ENCODE measurements at places on chromosomes 1 and 21.

DNA sequence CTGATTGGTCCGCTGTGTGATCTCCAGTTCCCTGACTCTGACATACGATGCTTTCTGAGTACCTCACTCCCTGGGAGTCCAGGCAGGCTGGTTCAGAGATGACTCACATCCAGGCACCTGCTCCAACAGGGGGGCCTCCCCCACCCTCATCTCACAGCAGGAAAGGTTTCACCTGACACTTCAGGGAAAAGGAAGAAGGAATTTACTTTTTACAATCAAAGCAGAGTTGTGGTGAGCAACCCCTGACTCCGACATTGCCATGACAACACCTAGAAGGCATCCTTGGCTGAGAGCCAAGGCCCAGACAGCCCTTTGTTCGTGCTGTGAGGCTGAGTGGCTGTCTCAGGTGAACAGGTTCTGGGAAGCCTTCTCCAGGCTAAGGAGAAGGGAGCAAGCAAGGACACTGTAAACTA is 164.6 kb upstream of the GJB5 start:
- DNase-seq, result no peak

- DNase-seq, result no peak
Observed at GRCh38 chr21:45736042-45736689, 92.6 kb downstream of the PCBP3 start.

DNA sequence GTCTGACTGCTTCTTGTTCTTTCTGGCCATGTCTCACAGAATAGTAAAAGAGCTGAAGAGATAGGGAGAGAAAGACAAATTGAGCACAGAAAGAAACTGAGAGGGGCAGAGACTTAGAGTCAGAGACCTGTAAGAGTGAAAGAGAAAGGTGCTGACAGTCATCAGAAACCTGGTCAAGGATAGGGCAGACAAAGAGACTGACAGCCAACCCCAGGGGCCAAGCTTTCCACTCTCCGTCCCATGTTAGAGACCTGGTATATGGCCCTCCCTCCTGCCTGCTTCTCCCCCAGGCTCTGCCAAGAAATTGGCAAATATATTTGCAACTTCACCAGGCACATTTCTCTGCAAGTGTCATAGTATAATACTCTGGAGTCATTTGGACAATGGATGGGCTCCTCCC is 64.6 kb downstream of the RHBG start:
- DNase-seq, result no peak

- DNase-seq, result no peak
Observed at GRCh38 chr1:199313444-199313843, 674.6 kb downstream of the PTPRC start.

DNA sequence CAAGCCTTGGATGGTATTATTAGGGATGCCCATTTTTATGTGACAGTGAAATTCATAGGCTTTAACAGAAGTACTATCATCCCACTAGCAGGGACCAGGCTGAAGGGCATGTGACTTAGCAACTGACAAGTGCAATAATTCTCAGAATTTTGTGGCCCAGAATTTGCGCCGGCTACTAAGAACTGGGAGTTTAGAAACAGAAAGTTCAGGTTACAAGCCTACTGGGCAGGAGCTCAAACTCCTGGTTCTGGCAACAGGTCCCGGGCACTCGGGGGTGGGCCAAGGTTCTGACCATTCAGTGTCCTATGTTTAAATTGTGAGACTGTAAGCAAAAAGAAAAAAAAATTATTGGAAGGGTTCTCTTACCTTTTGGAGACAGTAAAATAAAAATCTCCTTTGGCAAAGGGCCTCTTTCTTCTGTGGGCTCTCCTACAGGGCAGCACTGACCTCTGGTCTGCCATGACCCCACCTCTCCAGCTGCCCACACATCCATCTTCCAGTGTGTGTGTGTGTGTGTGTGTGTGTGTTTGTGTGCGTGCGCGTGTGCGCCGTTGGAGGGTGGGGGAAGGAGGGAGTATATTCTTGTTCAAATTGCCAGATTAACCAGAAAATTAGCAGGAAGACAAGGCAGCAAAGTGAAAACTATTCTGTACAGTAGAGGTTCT is 26.1 kb downstream of the IRF2BP2 start:
- no peak for DNase-seq

GRCh38 chr1:226684026-226684425 is 55.1 kb downstream of the ITPKB start:
- no peak for DNase-seq

DNA sequence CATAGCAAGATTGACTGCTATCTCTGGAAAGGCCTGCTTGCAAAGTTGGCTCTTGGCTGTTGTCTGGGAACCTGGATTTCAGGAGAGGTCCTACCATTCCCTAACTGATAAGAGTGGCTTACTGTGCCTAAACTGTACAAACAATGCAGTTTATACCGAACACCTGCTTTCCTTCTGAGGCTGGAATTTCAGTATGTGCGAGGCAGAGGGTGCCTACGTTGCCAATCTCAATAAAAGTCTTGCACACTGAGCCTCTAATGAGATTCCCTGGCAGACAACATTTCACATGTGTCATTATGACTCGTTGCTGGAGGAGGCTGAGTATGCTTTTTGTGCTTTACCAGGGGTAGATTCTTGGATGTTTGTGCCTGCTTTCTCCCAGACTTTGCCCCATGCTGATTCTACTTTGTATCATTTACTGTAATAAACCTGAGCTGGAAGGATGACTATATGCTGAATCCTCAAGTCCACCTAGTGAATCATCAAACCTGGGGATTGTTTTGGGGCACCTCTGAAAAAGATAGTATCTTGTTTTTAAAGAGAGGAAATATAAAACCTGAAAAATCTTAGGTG is 58.9 kb upstream of the GNG4 start:
- DNase-seq, result no peak

- DNase-seq, result no peak
Observed at GRCh38 chr1:11728126-11728806, 7.7 kb upstream of the AGTRAP start.

GRCh38 chr1:153832293-153832692 is 57.1 kb downstream of the SLC27A3 start:
- DNase-seq, result no peak

DNA sequence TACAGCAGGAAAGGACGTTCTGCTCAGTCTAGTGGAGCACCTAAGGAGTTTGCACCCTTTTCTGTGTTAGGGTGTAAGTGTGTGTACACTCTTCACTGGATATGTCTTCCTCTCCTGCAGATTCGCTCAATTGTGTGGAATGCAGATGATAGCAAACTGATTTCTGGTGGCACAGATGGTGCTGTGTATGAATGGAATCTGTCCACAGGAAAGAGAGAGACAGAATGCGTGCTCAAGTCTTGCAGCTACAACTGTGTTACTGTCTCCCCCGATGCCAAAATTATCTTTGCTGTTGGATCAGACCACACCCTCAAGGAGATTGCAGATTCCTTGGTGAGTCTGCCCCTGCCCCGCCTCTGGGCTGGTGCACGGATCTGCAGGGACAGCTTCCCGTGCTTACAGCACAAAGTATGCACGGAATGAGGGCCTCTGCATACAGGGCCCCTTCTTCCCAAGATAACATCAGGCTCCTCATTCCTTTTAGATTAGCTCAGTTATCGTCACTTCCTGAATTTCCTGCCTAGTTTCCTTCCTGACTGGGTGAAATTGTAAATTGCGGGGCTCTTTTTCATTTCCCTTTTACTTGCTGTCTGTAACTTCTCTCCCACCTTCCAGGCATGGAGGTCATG is 34.6 kb downstream of the CFAP57 start:
- no peak for DNase-seq

- no peak for DNase-seq
Observed at GRCh38 chr1:27634177-27634984, 604 bp downstream of the FGR start.

DNA sequence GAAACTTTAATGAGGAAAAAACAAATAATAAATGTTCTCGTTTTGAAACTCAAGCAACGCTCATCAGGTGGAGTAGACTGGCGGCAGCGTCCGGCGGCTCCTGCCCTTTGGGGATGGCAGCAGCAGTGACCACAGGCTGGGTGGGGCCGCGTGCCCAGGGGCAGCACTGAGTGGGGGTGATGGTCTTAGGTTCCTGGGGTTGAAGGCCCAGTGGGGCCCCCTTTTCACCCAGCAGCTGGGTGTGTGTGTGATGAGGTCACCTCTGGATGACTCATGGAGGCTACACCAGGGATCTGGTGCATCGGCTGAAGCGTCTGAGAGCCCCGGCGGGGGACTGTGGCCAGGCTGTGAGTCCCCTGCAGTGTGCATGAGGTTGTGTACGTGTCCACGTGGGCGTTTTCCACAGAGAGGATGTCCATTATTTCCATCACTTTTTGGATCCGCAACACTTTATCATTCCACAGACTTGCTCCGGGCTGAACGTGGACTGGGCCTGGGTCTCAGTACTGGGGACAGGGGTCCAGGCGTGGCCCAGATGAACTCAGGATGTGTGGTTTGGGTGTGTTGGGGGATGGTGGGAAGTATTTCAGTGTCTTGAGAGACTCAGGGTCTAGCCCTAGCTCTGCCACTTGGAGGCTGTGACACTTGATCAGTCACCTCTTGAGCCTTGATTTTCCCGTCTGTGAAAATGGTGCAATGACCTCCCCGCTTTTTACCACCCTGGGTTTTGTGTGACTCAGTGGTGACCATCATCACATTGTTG is 25.6 kb downstream of the LDLRAP1 start:
- DNase-seq, result no peak

DNA sequence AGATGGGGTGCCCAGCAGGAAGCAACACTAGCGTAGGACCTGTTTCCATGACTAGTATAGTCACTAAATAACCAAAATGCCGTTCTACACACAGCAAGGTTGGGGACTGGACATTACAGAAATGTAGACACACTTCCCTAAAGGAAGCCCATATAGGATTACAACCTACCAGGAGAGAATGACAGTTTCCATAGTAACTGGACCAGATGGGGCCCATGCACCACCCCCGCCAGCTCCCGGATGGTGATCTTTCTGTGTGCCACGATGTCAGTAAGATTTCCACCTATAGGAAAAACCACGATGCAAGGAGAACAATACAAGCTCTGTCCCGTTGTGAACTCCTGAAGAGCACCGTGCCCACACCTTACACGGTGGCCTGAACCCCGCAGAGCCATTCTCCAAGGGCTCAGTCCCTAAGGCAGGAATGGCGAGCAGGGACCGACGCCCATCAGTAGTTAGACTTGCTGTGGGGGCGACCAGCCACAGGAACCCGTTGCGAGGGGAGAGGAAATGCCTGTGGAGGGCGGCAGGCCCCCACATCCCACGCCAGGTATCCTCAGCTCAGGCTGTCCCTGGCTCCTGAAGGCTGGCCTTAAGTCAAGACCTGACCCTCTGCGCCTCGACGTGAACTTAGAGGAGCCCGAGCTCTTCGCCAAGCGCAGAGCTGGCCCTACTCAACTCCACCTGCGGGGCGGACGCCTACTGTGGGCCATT is 13.6 kb upstream of the CEP85 start:
- no peak for DNase-seq

GRCh38 chr1:152111515-152111968 is 3.7 kb downstream of the TCHH start:
- DNase-seq, result no peak

DNA sequence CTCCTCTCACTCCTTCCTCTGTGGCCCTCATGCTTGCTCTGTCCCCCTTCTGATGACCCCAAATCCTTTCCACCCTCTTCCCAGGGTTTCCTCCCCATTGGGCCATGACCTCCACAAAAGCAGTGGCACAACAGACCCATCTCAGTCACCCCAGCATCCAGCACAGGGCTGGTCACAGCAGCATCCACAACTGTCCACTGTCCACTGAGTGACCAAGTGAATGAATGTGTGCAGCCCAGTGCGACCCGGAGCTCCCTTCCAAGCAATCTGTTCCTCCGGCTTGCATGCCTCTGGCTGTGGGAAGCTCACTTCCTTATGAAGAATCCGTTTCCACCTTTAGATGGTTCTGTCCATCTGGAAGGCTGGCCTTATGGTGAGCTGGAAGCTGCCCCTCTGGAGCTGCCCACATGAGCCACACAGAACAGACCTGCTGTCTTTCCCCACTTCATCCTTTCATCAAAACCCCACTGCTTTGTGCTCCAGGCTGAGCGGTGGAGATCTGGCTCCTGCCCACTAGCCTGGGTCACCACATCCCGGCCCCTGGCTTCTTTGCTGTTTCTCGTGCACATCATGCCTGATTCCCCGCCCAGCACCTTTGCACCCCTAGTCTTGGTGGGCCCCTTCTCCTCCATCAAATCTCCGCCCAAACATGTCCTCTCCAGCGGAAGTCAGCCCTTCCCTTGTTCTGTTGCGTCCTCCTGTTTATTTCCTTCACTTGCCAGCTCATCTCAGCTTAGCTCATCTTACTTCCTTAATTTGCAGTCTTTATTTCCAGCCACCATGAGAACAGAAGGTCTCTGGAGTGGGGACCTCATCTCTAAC is 56.4 kb downstream of the EDN2 start:
- DNase-seq, result no peak

DNA sequence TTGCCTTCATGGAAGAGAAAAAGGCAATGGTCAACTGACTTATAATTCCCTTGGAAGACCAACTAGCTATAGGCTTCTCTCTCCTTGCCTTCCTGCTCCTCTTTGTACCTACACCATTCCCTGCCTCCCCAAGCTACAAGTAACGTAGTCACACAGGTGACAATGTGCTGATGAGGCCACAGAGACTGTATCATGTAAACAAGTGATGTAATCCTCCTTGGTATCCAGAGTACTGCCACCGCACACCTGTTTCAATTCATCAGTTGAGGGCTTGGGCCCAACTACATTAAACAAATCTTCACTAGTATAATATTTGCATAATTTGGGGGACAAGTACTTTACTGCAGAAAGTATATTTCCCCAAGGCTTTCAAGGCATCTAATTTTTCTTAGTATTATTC is 76.4 kb upstream of the SCYL3 start:
- no peak for DNase-seq

DNA sequence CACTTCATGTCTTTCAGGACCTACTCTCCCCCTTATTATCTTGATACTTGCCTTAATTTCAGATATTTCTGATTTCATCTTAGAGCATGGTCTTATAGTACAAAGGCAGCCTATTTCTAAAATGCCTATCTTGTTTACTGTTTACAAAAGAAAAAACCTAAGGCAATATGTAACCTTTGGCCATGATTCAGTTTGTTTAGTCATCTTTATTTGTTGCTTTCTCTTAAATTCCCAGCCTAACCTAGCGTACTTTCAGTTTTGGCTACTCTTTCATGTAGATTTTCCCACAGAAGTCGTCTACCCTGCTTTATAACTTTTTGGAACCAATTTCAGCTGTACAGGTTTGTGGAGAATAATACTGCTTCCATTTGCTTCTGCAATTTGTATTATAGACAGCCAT is 81.8 kb downstream of the KIF1B start:
- DNase-seq, result no peak

GRCh38 chr1:20074055-20074724 is 4.2 kb downstream of the PLA2G5 start:
- no peak for DNase-seq

GRCh38 chr21:32562426-32562825 is 22.9 kb downstream of the TCP10L start:
- DNase-seq, result no peak

GRCh38 chr21:31543191-31543590 is 116.3 kb upstream of the SOD1 start:
- DNase-seq, result no peak

- no peak for DNase-seq
Observed at GRCh38 chr1:230737622-230738262, 9.4 kb upstream of the CAPN9 start.
